ENCODE measurements at places on chromosomes 3 and 15.

DNA sequence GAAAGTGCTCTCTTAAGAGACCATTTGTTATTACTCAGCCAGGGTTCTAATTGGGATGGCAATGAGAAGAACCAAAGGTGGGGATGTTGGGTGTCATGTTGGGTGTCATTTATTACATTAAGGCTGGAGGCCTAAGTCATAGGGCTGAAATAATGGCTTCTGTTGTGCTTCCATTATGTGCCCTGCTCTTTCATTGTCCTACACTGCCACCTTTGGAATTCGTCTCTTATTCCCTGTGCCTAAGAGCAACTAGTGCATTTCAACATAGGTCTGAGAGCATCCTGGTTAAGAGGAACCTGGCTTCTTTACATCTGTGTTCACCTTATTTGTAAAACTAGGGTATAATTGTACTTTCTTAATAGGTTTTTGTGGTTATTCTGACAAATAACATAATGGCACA, 32.2 kb downstream of the RIOX2 start:
- no peak for DNase-seq

DNA sequence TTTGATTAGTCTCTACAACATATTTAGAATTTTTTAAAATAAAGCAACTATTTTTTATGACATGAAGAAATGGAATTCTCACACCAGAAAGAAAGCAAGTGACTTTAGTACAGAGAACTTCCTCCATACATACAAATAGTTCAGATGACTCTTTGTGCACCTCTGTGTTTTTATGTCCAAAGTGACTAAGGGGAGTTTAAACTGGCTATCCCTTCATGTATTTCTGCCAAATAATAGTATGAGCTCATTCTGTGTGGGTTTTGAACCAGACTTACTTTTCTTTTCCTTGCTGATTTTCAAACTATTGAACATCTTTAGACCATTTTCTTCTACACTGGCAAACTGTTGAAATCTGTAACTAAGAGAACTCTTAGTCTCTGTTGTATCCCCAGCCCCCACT, 196.3 kb downstream of the EPHA3 start:
- no peak for DNase-seq

- DNase-seq: no peak
Measured at GRCh38 chr3:106332884-106333283, 464.1 kb upstream of the CBLB start.

DNA sequence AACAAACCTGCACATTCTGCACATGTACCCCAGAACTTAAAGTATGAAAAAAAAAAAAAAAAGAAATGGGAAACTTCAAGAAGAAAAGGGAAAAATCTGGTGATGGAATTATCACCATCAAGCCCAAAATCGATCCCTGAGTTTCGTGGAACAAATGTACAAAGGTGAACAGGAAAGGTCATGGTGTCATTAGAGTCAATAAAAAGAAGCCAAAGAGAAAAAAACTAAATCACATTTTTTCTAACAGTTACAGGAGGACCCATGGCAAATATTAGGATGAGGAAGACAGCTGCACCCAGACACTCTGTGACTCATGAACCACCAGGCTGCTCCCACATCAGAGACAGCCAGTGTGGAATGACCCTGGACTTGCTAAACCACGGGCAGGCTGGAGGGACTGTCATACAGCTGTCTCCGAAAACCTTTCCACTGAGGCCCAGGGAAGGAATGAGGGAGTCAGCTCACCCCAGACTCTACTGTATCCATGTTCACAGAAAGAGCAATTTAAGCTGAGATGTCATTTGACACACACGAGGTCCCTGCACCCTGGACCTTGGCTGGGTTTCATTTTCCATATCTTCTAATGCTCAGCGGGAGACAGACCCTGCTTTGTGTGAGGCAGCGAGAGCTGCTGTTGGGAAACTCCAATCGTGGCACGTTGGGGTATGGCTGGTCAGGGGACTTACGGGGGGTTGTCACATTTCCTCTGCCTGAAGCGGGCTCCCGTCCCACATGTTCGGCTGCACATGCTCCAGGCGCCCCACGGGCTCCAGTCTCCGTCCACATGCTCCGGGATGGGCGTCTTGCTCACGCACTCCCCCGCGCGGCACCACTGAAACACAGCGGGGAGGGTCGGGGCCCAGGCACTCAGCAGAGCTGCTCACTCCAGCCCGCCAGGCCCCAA, 210.2 kb downstream of the ADAMTS17 start:
- no peak for DNase-seq

DNA sequence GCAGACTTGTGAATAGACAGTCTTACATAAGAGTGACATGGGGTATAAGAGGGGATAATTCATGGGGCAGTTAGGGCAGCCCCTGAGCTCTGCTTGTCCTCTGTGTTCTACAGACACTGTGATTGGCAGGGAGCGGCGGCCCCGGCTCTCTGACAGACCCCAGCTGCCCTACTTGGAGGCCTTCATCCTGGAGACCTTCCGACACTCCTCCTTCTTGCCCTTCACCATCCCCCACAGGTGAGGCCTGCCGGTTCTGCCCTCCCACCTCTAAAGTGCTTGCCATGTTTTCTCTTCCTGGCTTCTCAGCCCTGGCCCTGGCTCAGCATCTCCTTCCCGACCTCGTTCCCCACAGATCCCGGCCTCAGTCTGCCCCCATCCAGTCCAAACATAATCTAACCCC, 3.4 kb downstream of the CYP1A2 start:
- no peak for DNase-seq

DNA sequence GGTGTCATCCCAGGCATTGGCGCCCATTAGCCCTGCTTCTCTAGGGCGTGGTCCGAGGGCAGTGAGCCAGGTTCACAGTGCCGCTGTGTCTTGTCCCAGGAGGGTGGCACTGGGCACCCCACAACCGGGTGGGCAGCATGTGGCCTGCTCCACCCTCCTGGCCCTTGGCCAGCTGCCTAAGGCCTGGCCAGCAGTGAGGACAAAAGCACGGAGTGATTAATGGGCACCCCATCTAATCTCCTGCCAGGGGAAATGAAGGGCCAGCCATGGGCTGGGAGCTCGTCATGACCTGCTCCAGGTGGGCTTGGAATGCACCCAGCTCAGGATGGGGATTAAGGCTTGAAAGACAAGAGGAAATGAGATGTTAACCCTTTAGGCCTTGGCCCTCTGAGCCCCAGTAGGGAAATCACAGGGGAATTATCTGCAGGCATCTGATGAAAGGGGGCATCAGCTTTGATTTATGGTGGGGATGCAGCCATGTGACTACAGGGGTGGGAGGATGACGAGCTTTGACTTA, 5.2 kb downstream of the THSD4 start:
- DNase-seq: no peak

GRCh38 chr3:16811950-16812349, 72.8 kb upstream of the PLCL2 start:
- no peak for DNase-seq

- DNase-seq: no peak
Measured at GRCh38 chr3:190676481-190676880, 162.6 kb downstream of the IL1RAP start.

DNA sequence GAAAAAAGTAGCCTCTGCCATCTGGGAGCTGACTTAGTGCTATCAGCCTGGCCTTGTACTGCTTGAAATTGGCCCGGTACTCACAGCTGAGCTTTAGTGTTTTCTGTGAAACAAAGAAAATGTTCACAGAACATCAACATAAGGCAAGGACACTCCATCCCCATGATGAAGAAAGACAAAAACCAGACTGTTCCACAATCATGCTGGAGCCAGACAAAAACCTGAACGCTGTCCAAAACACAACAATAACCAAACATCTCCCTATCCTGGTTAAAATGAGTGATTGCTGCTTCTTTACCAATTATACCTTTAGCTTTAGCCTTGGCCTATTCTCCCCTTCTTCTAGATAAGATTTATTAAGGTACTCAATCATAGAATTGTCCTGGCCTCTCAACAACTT, 153.9 kb downstream of the CPNE4 start:
- no peak for DNase-seq

DNA sequence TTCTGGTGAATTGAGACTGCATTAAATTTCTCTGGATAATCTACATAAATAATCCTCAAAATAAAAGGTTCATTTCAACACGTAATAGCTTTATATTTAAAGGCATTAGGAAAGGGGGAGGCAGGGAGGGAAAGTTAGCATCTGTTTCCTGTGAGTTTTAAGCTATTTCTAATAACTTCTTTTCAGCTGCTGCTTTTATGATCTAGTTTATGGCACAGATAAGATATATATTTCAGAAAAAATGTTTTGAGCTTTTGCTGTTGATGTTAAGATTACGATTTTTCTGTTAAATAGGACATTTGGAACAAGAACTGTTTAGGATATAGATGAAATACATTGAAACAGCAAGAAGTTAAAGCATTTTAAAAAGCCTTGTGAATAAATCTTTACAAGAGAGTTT, 30.0 kb downstream of the UBE2E1 start:
- no peak for DNase-seq

DNA sequence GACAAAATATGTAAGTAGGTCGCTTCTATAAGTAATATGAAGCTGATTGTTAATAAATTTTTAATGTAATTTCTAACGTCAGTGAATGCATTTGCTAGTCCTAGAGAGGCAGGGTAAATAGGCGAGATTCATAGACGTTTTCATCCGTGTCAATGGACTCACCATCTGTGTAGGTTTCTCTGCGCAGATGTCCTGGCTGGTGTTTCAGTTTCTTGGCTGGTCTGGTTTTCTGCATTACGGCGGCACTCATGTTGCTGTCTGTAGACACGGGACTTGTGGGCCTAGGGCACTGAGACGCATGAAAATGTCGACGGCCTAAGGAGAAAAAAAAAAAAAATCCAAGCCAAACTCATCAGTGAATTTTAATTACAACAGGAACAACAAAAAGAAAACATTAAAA, 1153.3 kb downstream of the ROBO1 start:
- no peak for DNase-seq

DNA sequence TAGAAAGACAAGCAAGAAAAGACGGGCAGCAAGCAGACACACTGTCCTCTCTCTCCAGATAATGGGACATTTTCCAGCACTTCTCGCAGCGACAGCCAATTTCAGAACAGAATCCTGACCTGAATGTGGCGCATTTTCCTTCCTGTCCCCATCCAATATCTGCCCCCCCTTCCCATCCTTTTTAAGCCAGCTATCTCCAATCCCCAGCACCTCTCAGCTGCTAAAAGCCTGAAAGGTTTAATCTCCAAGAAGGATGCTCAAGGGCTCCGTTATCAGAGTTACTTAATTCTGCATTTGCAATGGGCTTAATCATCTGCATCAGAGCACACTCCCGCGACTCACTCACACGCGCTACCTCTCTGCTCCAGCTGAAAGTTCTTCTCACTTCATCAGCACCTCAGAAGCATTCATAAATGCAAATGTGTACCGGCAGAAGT, 50.5 kb downstream of the SRGAP3 start:
- DNase-seq: no peak

- DNase-seq: no peak
Measured at GRCh38 chr15:35399901-35400300, 146.1 kb downstream of the DPH6 start.

DNA sequence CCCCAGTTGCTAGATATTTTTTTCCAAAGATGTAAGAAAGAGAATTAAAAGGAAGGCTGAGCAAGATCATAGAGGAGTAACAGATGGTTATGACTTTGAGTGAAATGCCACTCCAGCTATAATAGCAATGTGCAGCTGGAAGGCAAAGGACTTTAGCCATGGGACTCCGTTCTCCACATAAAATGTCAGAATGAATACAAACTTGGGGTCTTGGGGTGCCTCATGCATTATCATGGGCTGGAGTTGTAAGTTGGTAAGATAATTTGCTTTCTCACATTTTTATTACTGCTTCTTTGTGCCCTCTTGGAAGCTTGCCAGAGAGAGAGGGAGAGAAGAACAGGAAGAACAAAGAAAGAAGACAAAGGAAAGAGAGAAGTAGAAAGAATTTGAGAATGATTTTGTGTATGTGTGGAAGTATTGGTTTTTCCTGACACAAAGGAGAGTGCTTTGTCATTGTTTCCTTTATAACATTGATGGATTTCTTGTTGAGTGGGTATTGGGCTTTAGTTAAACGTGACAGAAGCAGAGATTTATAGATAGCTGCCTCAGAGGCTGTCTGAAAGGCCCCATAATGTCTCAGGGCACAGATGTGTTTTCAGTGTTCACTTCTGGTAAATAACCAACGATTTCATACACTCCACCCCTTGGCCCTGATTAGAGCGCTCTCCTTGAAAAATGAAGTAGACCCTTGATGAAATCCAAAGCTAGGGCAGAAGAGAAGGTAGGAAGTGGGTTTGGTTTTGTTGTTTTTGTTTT, 715.3 kb downstream of the NR2F2 start:
- DNase-seq: no peak

DNA sequence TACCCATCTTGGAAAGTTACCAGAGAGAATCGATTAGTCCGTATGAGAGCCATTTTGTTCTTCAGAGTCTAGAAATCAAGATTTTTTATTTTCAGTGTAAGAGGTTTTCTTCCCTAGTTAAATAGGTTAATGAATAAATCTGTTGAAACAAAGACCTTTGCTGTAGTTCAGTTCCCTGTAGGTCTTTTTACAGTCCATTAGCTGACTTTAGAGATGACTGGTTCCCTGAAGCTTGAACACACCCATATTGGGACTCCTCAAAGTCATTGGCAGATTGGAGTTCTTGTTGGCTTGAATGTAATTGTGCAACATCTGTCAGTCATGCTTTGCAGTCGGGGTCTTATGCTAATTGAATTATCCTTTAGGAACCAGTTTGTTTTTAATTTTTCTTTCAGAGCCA, 45.3 kb downstream of the SEMA6D start:
- DNase-seq: no peak

DNA sequence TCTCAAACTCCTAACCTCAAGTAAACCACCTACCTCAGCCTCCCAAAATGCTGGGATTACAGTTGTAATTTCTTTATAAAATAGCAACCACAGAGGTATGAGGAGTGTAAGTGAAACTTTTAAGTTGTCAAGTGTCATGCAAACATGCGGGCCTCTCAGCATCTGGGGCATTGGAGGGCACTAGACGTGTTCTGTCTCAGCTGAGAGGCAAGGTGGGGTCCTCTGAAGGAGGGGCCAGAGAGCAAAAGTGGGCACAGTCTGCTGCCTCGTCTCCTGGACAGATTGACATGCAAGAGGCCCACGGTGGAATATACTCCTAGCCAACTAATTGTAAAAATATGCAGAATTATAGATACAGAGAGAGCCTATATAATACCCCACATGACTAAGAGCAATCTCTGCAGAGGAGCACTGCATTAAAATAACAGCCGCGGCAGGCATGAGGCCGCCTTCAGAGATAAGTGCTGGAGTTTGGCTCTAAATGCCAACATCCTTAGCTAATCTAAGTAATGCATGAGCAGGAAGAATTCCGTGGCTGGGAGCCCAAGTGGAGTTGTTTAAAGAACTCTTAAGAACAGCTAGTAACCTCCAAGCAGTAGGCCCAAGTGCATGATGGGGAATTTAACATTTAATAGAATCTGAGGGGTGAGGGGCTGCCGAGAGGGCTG, 87.8 kb upstream of the RNU6-1 start:
- no peak for DNase-seq
